ENCODE measurements at places on chromosomes 6 and 20.

DNA sequence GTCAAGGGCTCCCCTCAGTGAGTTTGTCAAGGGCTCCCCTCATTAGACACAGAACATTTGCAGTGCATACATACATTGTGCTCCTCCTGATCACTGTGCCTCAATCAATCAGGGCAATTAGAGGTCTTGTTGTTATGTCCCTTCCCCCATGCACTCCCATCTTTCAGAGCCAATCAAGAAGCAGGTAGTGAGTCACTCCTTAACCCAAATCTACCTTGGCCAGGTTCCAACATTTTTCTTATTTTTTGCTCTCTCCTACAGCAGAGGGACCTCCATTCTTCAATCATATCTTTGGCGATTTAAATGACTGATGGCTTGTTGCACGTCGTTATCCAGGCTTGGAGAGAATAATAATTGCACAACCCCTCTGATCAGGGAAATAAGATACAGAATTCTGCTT, 409.9 kb upstream of the SPTLC3 start:
- no peak for DNase-seq

GRCh38 chr20:14214046-14214445, 123.4 kb downstream of the FLRT3 start:
- DNase-seq = no peak

GRCh38 chr6:12804952-12805645, 88.5 kb downstream of the PHACTR1 start:
- DNase-seq = no peak

- DNase-seq = no peak
Measured at GRCh38 chr6:125699591-125699990, 49.8 kb upstream of the HEY2 start.

DNA sequence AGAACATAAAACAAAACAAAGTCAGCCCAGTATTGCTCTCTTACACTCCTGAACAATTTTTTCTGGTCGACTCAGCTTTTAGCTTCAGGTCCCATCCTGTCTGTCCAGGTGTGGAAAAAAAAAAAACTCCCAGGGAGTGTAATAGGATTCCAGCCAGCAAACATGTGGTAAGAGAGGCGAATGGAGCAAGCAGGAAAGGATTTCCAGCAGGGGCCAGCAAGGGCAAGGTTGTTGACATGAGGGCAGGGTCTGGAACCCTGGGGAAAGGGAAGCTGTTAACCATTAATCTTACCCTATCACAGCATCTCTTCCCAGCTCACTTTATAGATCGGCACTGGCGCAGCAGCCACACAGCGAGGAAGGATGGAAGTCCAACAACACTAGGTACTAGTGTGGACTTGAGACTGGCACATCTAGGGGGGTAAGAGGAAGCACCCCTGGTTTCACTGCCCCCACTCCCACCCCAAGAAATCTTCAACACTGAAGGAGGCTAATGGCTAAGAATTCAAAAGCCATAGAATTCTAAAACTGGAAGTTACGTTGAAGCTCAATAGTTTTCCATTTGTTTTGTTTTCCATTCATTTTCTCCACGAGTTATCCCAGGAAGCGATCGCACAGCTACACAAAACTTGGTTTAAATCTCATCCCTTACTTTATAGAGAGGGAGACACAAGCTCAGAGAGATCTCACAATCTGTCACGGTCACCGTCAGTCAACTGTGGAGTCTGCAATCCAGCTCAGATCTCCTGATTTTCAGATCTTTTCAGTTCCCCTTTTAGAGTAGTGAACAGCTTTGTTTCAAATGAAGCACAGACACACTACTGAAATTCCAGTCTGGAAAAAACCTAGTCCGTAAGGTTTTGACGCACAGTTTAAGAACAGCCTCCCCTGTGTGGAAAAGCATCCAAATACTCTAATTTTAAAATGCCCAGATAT, 53.3 kb downstream of the SLC22A23 start:
- DNase-seq = no peak

DNA sequence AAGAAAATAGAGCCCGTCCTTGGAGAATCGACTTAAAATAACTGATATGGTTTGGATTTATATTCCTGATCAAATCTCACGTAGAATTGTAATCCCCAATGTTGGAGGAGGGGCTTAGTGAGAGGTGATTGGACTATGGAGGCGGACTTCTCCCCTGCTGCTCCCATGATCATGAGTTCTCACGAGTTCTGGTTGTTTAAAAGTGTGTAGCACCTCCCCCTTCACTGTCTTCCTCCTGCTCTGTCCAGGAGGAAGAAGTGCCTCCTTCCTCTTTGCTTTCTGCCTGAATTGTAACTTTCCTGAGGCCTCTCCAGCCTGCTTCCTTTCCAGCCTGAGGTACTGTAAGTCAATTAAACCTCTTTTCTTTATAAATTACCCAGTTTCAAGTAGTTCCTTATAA, 529.2 kb downstream of the HAO1 start:
- DNase-seq = no peak

- no peak for DNase-seq
Measured at GRCh38 chr6:31305703-31306219, 33.9 kb upstream of the HLA-C start.

- no peak for DNase-seq
Measured at GRCh38 chr20:47262365-47263013, 94.0 kb downstream of the ZMYND8 start.

Measured in HAP-1 (cell line).